ENCODE measurements at places on chromosomes 12 and 14.

DNA sequence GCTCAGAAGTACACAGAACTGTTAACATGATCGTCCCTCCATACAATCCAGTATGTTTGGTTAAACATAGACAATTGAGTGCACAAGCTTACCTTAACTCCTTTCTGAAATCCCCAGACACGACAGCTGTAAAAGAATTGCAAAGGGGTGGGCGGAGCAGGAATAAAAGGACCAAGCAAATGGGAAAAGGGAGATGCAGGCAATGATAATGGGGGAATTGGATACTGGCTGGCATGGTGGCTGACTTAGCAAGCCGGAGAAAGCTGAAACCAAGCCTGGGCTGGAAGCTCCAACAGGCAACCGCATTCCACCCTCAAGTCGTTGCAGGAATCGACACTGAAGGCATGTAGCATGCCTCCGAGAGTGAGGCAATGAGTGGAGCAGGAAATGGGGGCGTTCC lies 96.8 kb upstream of the TMEM132C start:
- DNase-seq: no peak

- DNase-seq: no peak
Observed at GRCh38 chr12:101616027-101616494, 21.3 kb downstream of the MYBPC1 start.

DNA sequence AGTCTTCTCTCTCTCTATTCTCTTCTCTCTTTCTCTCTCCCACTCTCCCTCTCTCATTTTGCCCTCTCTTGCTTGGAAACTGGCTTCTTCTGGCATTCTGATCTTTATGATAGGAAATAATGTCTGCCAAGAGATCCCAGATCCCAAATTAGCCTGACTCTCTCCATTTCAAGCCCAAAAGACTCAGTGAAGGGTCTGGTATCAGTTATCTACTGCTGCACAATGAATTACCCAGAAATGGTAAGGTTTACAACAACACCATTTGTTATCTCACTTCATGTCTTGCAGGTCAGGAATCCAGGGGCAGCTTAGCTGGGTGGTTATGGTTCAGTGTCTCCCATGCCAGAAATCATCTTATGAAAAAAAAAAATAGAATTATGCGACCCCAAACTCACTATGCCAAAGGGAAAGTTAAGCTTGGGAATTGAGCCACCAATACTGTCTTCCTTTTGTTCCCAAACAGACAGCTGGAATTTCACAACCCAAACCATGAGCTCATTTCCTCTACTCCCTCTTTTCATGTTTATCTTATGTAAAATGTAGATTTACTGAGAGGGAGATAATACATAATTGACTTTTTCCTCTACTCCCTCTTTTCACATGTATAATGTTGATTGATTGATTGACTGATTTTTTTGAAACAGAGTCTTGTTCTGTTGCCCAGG lies 67.8 kb upstream of the FICD start:
- no peak for DNase-seq

- DNase-seq: no peak
Observed at GRCh38 chr12:81968421-81968820, 209.3 kb upstream of the PPFIA2 start.

DNA sequence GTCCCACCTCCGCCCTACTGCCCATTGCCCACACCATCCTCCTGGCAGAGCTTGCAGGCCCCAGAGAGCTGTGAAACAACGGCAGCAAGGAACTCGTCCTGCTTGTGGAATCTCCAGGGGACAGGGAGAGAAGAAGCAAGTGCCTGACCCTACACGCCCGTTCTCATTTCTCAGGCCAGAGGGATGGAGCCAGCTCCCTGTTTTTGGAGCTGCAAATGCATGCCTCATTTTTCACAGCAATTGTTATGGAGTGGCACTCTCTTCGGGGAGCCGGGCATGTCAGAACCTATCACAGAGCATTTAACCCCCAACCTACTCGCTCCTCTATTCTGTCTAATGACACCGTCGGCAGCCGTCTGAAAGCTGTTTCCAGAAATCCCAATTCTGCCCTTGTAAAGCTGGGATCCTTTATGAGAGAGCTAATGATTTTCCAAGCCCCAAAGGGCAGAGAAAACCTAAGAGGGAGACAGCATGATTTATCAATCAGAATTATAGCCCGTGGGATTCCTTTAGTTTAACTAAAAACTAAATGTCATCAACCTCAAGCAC lies 222.3 kb upstream of the NOS1 start:
- DNase-seq: no peak

DNA sequence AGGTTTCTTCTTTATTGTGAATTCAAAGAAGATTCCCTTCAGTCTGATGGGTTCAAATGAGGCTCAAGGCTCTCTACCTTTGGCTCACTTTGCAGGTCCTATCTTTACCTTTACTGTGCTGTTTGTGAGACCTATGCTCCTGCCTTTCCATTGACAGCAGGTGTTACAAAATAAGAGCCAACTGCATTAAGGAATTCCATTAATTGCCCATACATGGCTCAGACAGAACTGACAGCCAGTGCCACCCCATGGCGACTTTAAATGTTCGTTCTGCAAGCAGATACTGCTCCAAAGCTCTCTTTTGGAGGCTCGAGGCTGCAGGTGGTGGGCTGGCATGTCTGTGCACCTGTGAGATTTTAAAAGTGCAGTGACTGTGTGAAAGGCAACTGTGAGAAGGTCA lies 44.7 kb downstream of the RBM19 start:
- no peak for DNase-seq

DNA sequence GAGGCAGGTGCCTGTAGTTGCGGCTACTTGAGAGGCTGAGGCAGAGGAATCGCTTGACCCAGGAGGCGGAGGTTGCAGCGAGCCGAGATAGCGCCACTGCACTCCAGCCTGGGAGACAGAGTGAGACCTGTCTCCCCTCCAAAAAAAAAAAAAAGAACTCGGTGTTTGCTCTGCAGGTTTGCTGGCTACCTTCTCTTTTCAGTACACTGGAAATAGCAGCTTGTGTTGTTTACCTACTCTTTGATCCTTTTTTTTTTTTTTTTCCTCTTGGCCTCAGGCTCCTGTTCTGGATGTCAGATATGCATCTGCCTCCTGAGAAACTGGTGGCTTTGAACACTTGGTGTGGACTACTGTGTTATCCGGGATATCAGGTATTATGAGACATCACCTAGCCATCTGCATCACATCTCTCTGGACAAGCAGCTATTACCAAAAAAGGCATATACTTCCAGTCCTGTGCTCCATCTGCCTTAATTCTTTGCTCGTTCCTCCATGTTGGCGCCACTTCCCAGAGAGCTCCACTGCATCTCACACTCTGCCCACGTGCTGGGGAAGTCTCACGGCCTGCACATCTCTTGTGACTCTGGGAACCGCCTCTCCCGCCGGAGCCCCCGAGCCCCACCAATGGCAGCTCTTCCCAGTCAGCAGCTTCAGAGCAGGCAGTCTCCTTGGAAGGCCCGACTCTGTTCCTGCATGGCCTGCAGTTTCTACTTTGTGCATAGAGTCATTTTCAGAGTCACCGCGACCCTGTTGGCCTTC lies 50.9 kb upstream of the TRAF3 start:
- DNase-seq: no peak

GRCh38 chr12:47111392-47111778 lies 31.6 kb upstream of the AMIGO2 start:
- DNase-seq: no peak
